ENCODE measurements at places on chromosomes 13 and 19.
A peak's percentile ranks its signal among the peaks of the same experiment; 100 is the strongest.

DNA sequence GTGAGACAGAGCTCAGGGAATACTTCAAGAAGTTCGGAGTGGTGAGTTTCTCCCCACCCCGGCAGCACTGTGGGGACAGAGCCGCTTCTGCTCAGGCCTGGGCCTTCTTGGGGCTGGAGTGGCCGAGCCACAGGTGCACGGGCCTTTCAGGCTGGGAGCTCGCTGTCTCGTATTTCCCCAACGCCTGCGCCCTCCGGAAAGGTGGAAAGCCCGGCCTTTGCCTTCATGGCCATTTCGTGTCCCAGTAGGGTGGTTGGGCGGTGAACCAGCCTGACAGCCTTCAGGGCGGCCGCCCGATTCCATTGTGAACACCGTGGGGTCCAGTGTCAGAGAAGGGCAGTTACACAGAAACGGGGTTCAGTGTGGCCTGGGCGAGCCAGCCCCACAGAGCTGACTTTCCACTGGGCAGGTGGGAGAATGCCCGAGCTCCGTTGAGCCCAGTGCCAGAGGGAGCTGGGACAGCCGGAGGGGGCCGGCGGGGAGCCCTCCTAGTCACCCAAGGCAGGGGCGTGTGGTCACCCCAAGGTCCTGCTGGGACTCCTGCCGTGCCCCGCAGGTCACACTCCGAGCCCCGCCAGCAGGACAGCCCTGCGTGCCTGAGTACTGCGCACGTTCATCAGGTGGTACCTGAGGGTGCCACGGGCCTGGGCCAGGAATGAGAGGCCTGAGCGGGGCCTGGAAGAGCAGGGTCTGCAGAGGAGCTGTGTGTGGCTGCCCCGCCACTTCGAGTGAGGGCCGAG is 14.0 kb downstream of the DAZAP1 start:
- no peak for DNase-seq

GRCh38 chr19:50724522-50725217 is 1.5 kb downstream of the CLEC11A start:
- peak; percentile 99 for DNase-seq

DNA sequence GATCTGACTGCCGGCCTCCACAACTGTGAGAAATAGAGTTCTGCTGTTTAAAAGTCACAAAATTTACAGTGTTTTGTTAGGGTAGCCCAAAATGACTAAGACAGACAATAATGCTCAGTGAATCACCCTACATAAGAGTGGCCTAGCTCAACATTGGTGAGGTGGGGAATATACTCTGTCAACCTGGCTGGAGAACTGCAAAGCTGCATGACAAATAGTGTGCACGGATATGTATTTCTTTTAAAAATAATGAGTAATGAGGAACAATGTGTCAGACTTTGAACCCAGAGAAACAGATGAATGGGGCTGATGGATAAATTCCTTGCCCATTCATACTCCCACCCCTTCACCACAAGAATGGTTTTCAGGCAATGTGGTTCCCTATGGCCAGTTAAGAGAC is 372.4 kb downstream of the SUCLA2 start:
- DNase-seq = no peak

DNA sequence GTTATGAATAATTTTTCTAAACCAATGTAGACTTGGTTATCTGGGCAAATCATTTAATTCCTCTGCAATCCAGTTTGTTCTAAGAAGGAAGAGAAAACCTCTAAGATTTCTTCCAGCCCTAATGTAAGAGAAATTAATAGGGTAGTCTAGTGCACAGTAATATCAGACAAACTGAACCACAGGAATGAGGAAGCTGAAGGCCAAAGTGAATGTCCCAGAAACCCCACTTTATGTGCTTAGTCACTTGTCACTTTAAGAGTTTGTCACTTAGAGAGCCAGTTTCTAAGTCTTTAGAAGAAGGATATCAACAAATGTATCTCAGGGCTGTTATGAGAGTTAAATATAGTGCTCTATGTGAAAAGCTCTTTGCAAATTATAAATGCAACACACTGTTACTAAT is 750.6 kb downstream of the DIAPH3 start:
- no peak for DNase-seq

- DNase-seq = no peak
These were observed 27.8 kb upstream of the IGSF23 start for GRCh38 chr19:44585371-44586133.

DNA sequence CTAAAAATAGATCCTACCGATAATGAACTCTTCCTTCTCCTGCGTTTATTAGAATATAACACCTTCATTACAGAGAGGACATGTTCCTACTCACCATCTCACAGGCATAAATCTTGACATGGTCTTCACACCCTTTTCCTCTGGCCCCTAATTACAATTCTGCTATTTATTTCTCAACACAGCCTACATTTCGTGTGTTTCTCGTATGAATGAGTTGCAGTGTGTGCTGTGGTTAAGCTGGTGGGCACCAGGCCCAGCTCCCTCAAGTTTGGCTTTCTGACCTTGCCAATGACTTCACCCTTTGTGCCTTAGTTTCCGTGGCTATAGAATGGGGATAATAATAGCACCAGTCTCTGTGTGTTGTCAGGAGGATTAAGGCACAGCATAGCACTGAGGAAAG is 12.3 kb upstream of the KATNAL1 start:
- no peak for DNase-seq

- no peak for DNase-seq
These were observed 5.9 kb downstream of the MBOAT7 start for GRCh38 chr19:54183431-54183830.

- no peak for DNase-seq
These were observed 25.7 kb downstream of the CHAMP1 start for GRCh38 chr13:114339857-114340534.

- DNase-seq = no peak
These were observed 6.8 kb downstream of the FREM2 start for GRCh38 chr13:38693641-38694040.

Measured in activated naive CD8-positive, alpha-beta T cell treated with anti-CD3 and anti-CD28 coated beads, Interleukin-2, amount 50 U/mL, for 16 hours (primary cell).